ENCODE measurements at places on chromosomes 2 and 18.

DNA sequence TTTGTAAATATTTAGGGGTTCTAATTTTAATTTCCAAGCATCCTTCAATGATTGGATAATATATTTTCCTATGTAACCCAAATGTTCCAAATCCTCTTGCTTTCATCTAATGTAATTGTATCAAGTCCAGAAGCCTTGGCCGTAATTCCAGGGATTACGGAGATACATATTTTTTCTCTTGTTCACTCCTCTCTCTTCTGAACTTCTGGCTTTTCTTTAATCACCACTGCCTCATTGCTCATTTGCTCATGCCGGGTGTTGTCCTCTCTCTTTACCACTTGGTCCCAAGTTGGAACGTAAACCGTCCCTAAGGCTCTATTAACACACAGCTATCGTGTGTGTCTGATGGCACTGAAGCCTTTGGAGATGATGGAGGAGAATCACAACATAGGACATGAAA is 188.7 kb upstream of the COL3A1 start:
- no peak for DNase-seq

GRCh38 chr2:65436824-65437221 is 4.4 kb upstream of the SPRED2 start:
- DNase-seq, result no peak

DNA sequence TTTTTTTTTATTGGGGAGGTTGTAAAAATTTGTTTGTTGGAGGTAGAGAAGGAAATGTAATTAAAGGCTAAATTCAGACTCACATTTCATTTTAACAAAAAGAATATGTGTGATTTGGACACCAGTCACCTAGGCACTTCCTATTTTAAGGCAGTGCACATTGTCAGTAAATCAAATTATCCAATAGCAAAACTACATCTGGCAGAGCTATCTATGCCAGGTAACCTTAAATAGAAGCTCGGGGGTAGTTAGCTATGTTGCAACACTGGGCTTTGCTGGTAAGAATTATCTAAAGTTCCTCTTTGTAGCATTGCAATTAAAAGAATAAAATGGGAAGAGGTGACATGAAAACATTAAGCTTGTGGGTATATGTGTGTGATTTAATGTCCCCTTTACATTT is 1064.4 kb upstream of the ZEB2 start:
- no peak for DNase-seq

DNA sequence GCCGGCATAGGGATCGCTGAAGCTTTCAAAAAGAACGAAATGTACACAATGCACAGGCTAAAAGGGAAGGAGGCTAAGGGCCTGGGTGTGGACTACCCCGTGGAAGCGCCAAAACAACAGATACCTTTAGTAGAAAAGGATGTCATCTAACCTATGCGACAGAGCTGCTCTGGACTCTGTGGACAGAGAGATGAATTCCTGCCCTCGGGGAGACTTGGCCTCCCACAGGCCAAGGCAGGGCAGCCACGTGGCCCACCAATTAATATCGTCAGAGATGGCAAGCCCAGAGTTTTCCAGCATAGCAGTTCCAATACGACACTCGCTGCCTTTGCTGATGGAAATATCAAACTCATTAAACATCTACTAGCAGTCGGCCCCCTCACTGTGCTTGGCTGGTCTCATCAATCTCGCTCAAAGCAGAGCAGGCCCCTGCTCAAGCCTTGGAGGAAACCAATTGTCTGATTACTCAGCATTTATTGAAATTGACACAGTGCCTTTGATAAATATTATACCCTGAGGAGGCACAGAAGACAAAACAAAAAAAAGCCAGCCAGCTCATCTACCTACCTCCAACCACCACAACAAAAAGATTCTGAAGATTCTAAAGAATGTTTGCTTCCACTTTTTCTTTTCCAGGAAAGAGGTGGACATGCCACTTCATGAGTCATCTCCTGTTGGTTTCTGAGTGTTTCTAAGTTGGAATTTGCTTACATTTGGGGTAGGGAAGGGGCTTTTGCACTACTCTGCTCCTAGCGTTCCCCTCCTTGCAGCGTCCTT is 79.0 kb upstream of the ACAA2 start:
- no peak for DNase-seq
